ENCODE measurements at places on chromosomes 3 and 15.

- DNase-seq: no peak
These were observed 30.8 kb upstream of the C3orf80 start for GRCh38 chr3:160194438-160194837.

DNA sequence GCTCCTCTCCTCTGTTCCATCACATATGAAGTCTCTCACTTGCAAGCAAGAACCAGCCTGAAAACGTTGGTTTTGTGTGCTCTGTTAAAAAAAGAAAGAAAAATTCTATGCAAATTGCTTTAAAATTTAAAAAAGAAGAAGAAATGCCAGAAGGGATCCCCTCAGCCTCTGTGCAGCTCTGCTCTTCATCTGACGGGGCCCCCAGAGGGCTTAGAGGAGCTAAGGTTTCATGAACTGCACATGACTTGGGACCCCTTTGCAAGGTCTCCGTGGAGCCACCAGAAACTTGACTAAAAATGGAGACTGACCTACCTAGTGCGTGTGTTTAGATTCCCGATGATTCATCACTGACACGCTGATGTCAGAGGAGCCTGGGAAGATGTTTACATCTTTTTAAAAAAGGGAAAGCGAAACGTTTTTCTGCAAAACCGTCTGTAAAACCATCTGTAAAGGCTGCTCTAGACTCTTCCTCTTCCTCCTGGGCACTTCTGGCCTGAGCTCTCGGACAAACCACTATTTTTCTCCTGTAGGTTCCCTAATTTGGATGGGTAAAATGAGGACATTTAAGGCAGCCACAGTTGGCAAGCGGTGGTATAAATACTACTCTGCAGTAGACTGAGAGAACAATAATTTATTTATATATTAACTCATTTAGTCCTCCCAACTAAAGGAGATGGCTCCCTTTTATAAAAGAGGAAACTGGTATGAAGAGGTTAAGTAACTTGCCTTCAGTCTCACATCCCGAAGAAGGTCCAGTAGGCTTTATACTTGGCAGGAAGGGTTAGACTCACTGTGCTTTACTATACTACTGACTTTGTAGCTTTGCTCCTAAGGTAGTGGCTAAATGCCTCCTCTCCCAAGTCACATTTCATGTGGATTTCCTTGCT is 67.2 kb upstream of the POLG start:
- no peak for DNase-seq

- DNase-seq: no peak
These were observed 49.0 kb downstream of the MSL2 start for GRCh38 chr3:136146981-136147729.

- DNase-seq: no peak
These were observed 472 bp downstream of the CHST14 start for GRCh38 chr15:40471105-40471807.

GRCh38 chr3:73753985-73754384 is 129.2 kb upstream of the PDZRN3 start:
- DNase-seq: no peak

All from hematopoietic multipotent progenitor cell treated with erythropoietin and hydrocortisone succinate and interleukin-3 and kit ligand, for 17 days (in vitro differentiated cells).